ENCODE measurements at places on chromosomes 16 and 17.

- no peak for DNase-seq
Measured at GRCh38 chr17:61393904-61394629, 5.6 kb upstream of the TBX2 start.

GRCh38 chr16:2675021-2675420, 7.3 kb upstream of the KCTD5 start:
- no peak for DNase-seq

GRCh38 chr16:81517629-81518438, 73.2 kb downstream of the CMIP start:
- DNase-seq, result no peak

DNA sequence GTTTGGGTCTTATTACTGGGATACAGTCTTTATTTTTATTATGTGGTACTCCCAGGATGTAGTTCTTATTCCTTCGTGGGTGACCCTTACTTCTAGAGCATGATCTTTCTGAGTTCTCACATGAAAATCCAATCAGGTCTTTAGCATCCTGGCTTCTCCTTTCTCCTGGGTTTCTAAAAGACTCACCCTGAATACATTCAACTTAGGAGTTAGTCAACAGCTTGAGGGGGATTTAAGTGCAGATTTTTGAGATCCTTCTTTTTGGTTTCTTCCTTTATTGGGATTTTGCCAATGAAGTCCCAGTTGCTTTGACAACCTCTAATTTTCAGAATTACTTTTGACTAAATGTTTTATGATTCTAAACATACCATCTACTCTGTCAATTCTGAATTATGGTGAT, 68.2 kb downstream of the SIAH1 start:
- DNase-seq, result no peak

- no peak for DNase-seq
Measured at GRCh38 chr16:24046442-24046841, 209.7 kb upstream of the CACNG3 start.

All from memory B cell (primary cell).